ENCODE measurements at places on chromosomes 11 and 22.

GRCh38 chr11:31826536-31827438, 15.7 kb upstream of the PAX6 start:
- DNase-seq = no peak

DNA sequence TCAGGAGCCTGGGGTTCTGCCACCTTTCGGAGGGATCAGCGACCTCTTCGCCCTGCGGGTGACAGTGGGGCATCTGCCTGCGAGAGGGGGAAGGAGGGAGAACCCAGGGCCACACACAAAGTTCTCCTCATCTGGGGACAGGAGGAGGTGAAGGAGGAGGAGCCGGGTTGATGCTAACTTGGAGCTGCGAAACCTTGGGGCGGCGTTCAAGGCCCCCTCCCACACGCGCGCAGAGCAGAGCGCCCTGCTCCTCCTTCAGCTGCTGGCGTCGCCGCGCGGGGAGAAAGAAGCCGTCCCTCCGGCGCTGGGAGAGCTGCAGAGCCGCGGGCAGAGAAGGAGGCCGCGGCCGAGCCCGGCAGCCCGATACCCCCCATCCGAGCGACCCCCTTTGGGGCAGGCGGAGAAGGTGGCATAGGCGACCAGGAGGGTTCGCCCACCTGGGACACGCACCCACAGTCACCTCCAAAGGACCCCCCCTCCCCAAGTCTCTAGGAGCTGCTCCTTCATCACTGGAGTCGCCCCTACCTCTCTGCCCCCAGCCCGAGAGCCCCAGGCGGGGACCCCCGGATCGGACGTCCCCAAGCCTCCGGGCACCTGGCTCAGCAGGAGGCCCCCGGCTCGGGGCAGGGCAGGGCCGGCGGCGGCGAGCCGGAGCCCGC, at the start of gene RASD2:
RASD2 (plus strand) TSS at position 237 of the 659 bp plus-strand sequence. CDS start 5,979 bp downstream, outside the sequence.
- peak; percentile 31 for DNase-seq

DNA sequence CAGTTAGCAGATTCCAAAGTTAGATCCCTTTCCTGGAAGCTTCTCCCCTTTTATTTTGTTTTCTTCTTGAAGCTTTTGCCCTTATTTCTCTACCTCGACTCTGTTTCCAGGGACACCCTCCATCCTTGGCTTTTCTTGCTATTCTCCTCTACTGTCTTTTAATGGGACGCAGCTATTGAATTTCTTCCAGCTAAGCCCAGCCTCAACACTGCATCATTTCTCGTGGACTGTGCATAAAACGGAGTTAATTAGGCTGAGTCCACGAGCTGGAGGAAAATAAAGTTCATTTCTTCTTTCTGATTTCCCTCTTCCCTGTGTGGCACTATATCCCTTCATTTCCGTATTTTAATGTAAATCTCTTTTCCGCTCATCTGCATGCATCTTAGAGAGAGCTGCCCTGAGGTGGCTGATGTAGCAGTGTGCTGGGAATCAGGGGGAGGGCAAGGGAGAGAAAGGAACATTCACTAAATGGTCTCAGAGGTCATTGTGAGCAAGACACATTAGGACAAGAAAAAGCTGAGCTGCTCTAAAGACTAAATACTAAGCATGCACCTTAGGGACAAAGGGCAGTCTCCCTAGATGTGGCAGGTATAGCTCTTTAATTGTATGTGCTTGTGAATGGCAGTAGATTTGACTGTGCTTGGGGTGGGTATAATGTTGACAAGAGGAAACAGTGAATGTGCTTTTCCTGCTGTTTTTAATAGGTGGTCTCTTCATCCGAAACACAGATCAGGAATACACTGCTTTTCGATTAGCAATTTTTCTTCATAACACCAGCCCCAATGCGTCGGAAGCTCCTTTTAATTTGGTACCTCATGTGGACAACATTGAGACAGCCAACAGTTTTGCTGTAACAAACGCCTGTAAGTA, 1.9 kb downstream of the GRIA4 start:
- no peak for DNase-seq

- DNase-seq = peak; percentile 29
These were observed 1.4 kb upstream of the PPARA start for GRCh38 chr22:46148816-46149511.

- no peak for DNase-seq
These were observed 10.6 kb downstream of the MGAT3 start for GRCh38 chr22:39467390-39467895.

Measured in suppressor macrophage (primary cell).